Effector memory CD4-positive, alpha-beta T cell (primary cell): ENCODE measurements at places on chromosomes 5 and 9.

GRCh38 chr5:133642153-133642722 lies 29.9 kb upstream of the FSTL4 start:
- H3K36me3 ChIP-seq, result no peaks in the 10 kb centered on the region
- no peaks in the 10 kb centered on the region for H3K27me3 ChIP-seq
- no peak overlapping the region for H3K27ac ChIP-seq

GRCh38 chr5:156147261-156147943 lies 179.6 kb upstream of the SGCD start:
- DNase-seq, result no peak
- no peaks in the 10 kb centered on the region for H3K36me3 ChIP-seq

GRCh38 chr9:91884696-91885687 lies 65.0 kb downstream of the ROR2 start:
- H3K4me1 ChIP-seq, result no peaks in the 10 kb centered on the region
- no peak overlapping the region for H3K27ac ChIP-seq
- H3K27me3 ChIP-seq, result no peaks in the 10 kb centered on the region
- no peaks in the 10 kb centered on the region for H3K36me3 ChIP-seq
- no peak overlapping the region for H3K4me3 ChIP-seq

GRCh38 chr5:169429044-169429443 lies 128.1 kb upstream of the SLIT3 start:
- no peaks in the 10 kb centered on the region for H3K27me3 ChIP-seq
- no peaks in the 10 kb centered on the region for H3K4me1 ChIP-seq
- H3K27ac ChIP-seq, result no peak overlapping the region
- no peak overlapping the region for H3K4me3 ChIP-seq

DNA sequence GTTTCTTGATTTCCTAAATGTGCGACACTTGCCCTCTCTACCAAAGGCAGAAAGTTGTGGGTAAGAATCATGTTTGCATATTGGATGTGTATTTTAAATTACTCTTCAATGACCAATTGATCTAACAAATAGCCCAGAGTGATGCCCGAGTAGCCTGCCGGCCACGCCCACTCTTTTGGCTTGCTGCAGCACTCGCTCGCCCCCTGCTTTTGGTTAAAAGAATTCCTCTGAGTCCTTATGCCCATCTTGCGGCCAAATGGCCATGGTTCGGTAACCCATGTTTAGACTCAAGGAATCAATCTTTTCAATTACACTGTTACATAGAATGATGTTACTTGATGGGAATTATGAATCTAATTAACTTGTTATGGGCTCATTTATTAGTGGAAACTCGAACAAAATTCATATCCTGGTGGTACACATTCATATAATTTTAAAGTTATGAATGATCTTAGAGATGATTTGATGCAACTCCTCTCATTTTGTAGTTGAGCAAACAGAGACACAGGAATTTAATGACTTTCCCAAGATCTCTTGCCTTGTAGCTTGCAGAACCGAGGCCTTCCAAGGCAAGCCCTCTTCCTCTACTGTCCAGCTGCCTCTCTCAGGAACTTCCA lies 36.5 kb downstream of the PPIC start:
- no peaks in the 10 kb centered on the region for H3K4me1 ChIP-seq
- peak; percentile 0 for DNase-seq

DNA sequence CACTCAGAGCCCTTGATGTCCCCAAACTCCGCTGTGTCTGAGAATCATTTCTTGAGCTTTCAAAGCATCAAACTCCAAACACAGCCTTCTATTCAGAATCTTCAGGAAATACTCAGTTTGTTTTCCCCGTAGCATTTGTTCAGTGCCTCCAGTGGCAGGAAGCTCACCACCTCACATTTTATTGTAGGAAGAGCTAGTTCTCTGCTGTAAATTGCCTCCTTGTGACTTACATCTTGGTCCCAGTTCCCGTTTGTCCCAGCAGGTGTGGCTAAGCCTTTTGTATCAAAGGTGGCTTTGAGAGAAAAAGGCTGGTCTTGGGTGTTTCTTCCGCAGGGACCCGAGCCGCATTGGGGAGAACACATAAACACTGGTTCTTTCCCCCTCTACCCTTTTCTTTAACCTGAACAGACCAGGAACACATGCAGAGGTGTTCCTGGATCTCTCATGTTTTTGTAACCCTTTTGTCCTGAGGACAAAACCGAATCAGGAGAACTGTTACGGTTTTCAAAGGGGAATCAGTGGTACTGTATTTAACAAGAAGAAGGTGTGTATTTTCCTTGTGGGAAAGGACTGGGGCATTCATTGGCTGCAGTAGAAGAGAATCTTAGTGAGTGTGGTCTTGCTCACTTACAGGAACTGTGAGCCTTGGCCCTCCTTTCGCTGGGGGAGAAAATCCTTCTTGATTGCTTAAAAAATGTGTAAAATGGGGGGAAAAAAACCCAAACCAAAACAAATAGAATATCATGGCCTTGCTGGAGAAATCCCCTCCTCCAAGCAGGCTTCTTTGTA lies 1.9 kb downstream of the OSMR start:
- no peak overlapping the region for H3K4me3 ChIP-seq
- peaks cover 18% of the 10 kb centered on the region for H3K27me3 ChIP-seq
- no peak for DNase-seq
- H3K36me3 ChIP-seq, result no peaks in the 10 kb centered on the region
- no peak overlapping the region for H3K27ac ChIP-seq
- H3K4me1 ChIP-seq, result peaks cover 4% of the 10 kb centered on the region

DNA sequence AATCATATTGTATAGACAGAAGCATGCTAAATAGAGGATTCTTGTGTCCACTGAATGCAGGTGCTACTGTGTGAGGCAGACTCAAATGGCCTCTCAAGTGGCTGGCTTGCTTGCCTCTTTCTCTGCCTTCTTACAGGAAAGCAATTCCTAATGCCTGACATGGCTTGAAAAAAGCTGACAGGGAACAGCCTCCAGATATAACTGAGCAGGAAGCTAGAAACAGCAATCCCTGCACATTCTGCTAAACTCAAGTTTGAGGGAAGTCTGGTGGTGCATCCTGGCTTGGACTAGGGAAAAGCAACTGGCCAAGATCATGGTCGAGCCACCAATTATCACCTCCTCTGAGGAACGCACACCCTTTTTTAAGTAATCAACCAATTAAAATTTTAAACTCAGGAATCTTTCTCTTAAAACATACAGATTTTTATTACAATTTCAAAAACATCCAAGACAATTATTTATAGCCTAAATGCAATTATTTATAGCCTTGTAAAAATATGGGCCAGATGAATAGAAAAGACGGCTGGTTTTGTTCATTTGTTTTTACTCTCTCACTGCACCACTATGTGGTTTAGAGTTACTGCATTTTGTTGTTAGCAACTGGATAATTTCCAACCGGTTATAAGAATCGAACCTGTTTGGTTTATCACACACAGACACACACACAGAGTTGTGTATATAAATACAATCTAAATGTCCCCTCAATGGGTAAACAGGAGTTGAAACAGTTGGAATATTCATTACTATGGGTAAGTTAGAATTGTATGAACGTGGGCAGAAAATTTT lies 290.9 kb upstream of the ANKRD55 start:
- H3K27ac ChIP-seq, result no peak overlapping the region
- DNase-seq, result no peak
- H3K27me3 ChIP-seq, result no peaks in the 10 kb centered on the region
- H3K36me3 ChIP-seq, result no peaks in the 10 kb centered on the region

GRCh38 chr5:178667101-178667500 lies 40.3 kb upstream of the CLK4 start:
- no peak for DNase-seq
- H3K4me3 ChIP-seq, result no peak overlapping the region
- H3K36me3 ChIP-seq, result no peaks in the 10 kb centered on the region
- H3K27ac ChIP-seq, result no peak overlapping the region
- no peaks in the 10 kb centered on the region for H3K27me3 ChIP-seq

DNA sequence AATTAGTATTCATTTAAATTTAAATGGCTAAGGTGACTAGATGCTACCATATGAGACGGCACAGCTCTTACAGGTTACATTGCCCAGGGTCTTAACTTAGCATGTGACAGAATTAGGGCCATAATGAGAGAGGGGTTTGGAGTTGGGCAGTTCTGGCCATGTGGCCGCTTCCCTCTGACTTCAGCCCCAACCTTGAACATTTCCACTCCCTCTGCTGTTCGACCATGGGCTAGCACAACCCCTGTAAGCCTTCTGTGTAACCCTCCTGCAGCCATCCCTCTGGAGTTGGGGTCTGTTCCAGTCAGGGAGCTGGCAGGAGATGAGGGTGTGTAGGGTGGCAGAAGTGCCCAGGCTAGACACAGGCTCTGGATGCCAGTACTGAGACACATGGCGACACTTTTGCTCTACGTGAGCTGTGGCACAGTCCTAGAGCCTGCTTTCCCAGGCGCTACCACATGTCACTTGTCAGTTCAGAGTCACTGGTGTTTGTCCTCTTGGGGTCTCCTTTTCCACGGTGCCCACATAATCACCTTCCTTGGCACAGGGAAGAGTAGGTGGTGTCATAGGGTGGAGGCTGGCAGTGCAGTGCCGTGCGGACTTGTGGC lies 128.7 kb upstream of the PITX1 start:
- H3K4me1 ChIP-seq, result no peaks in the 10 kb centered on the region
- no peak for DNase-seq
- H3K36me3 ChIP-seq, result no peaks in the 10 kb centered on the region

DNA sequence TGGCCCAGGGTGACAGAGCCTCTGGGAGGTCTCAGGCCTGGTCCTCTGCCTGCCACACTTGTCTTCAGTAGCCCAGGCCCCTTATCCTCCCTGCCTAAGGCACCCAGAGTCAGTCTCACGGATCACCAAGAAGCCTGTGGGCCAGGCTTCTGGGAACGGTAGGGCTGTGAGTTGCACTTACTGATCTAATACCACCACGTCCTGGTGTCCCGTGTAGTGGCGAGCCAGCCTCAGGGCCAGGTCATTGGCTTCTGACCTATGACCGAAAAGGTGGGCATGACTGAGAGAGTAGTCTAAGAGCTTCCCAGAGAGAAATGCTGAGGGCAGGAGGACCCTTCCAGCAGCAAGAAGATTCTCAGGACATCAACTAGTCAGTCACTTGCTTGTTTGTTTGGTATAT lies 7.4 kb downstream of the PHYKPL start:
- H3K36me3 ChIP-seq, result peaks cover 28% of the 10 kb centered on the region
- H3K27me3 ChIP-seq, result no peaks in the 10 kb centered on the region
- no peak overlapping the region for H3K4me3 ChIP-seq
- no peak overlapping the region for H3K27ac ChIP-seq
- H3K4me1 ChIP-seq, result peaks cover 6% of the 10 kb centered on the region

DNA sequence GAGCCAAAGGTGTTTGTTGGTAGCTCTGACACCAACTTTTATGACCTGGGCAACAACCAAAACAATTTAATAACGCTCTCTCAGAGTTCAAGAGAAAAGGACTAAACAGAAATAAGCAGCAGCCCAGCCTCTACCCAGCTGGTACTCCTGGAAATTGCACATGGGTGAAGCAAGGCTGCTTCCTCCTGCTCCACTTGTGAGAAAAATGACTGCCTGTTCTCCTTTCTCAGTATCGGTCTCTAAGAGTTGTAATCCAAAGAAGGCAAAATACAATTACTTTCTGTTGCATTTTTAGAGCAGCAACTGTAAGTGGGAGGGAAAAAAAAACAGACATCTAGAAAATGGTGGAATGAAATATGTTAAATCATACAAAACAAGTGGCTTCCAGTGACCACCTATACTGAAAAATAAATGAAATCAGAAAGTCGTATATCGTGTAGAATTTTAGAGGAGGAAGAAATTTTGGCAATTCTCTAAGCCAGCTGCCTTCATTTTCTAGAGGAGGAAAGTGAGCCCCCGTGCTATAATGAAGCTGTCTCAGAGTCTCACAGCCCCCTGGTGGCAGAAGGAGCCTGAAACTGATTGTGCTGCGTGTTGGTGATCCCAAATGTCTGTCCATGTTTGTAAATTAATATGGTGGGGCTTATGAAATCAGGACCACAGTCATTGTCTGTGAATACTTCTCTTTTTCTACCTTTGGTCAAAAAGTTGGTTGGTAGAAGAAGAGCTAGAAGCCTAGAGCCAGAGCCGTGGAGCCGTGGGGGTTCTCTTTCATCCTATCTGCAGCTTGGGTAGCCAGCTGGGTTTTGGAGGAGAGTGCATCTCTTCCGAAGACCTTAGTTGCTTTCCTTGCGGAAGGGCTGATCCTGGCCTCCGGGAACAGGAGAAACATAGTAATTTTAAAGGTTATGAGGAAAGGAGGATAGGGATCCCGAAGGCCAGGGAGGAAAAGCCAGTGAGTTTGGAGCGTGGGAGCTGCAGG lies 139.9 kb downstream of the PIP5K1B start:
- no peak for DNase-seq
- H3K4me1 ChIP-seq, result no peaks in the 10 kb centered on the region
- no peaks in the 10 kb centered on the region for H3K36me3 ChIP-seq
- no peak overlapping the region for H3K27ac ChIP-seq

DNA sequence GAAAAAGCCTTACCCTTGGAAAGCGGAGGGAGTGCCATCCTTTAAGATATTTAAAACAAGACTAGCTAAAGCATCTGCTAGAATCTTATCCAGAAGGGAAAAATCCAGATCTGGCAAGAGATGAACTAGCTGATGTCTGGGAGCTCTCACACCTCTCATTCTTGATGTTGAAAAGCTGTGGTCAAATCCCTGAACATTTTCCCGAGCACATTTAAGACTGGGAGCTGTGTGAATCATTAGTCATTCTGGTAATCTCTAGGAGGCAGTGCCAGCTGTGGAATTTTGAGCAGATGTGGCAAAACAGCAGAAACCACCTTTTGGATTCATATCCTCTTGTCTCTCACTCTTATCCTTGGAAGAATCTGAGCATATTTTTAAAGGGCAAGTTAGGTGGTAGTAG lies 218.0 kb downstream of the MAN2A1 start:
- H3K4me1 ChIP-seq, result no peaks in the 10 kb centered on the region
- H3K4me3 ChIP-seq, result no peak overlapping the region
- no peak overlapping the region for H3K27ac ChIP-seq
- no peak for DNase-seq

GRCh38 chr9:21499912-21500311 lies 17.8 kb upstream of the IFNE start:
- DNase-seq, result no peak
- H3K4me1 ChIP-seq, result no peaks in the 10 kb centered on the region
- H3K27me3 ChIP-seq, result no peaks in the 10 kb centered on the region
- H3K4me3 ChIP-seq, result no peak overlapping the region
- no peaks in the 10 kb centered on the region for H3K36me3 ChIP-seq

GRCh38 chr5:173627860-173628392 lies 11.5 kb upstream of the BOD1 start:
- no peaks in the 10 kb centered on the region for H3K27me3 ChIP-seq
- H3K4me1 ChIP-seq, result no peaks in the 10 kb centered on the region
- H3K27ac ChIP-seq, result no peak overlapping the region
- H3K4me3 ChIP-seq, result no peak overlapping the region
- DNase-seq, result no peak

DNA sequence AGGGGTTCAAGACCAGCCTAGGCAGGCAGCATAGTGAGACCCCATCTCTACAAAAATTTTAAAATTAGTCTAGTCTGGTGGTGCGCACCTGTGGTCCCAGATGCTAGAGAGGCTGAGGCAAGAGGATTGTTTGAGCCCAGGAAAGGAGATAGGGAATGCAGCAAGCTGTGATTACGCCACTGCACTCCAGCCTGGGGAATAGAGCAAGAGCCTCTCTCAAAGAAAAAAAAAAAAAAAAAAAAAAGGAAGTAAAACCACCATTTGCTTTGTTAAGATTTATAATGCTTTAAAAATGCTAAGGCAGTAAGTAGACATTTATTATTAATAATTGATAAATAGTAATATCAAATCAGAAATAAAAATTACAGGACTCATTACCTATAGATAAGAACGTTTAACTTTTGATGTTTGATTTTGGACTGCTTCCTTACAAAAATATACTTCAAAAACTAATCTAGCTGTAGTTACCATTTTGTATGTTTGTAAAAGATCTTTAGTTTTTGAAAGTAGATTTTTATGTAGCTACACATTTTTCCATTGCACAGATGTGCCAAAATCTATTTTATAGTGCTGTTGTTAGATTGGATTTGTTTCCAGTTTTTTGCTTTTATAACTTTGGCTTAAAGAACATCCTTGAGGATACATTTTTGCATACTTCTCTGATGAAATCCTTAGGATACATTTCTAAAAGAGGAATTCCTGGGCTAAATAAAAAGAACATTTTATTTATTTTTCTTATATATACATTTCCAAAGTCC lies 86.4 kb downstream of the INIP start:
- H3K27ac ChIP-seq, result no peak overlapping the region
- H3K36me3 ChIP-seq, result no peaks in the 10 kb centered on the region
- H3K27me3 ChIP-seq, result no peaks in the 10 kb centered on the region
